ENCODE measurements at places on chromosomes 7 and 10.

- no peak for DNase-seq
Observed at GRCh38 chr7:12674861-12675260, 12.6 kb upstream of the ARL4A start.

GRCh38 chr10:121681997-121682687, 83.9 kb upstream of the FGFR2 start:
- no peak for DNase-seq

- no peak for DNase-seq
Observed at GRCh38 chr10:90047243-90047729, 345.9 kb downstream of the KIF20B start.

DNA sequence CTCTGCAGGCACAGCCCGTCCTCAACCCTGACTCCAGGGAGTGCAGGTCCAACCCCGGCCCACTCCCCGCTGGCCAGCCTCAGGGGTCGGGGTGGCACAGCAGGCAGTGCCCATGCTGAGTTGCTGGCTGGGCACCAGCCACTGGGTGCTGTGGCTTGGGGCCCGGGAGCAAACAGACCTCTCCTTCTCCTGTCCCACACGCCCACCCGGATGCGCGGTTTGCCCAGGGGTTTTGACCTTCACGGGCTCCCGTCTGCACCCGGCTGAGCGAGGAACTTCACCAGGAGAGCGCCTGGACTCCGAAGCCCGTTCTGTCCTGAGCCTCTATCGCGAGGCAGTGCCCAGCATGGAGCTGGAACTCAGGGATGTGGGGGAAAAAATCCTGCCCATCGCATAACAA, 2.6 kb upstream of the GRIFIN start:
- no peak for DNase-seq

- no peak for DNase-seq
Observed at GRCh38 chr7:1925973-1926907, 256.2 kb downstream of the ELFN1 start.

DNA sequence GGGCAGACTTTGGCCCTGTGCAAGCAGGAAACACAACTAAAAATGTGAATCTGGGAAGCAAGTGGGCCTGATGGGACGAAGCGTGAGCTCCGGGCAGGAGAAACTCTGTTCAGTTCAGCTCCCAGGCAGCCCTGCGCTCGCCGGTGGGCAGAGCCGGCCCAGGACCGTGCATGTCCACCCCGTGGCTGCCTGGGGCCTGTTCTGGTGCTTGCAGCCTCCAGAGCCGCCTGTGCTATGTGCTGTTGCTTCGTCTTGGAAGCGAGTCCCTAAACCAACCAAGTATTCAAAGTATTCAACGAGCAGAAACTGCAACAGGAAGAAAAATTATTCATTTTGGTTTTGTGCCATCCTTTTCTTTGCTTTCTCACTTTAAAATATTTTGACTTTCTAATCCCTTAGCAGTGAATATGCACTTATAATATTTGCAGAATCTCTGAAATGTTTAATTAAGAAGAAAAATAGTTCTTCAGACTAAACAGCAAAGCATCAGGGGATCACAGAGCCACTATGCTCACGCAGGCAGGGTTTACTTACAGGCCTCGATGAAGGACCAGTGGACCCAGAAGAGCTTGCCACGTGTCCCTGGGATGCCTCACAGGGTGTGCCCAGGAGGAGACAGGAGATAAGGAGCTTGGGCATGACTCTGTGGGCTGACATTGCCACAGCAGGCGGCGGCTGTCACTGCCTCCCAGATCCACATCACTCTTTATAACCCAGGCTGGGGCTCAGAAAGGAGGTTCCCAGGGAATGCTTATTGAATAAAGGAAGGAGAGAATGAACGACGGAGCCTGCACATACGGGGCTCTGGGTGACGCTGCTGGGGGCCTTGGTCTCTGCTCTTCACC, 45.6 kb downstream of the VIPR2 start:
- DNase-seq = no peak

All from NCI-H2107 (cell line).